ENCODE measurements at places on chromosomes 5 and 9.

GRCh38 chr5:131416729-131417128 lies 152.9 kb downstream of the CDC42SE2 start:
- DNase-seq = no peak

DNA sequence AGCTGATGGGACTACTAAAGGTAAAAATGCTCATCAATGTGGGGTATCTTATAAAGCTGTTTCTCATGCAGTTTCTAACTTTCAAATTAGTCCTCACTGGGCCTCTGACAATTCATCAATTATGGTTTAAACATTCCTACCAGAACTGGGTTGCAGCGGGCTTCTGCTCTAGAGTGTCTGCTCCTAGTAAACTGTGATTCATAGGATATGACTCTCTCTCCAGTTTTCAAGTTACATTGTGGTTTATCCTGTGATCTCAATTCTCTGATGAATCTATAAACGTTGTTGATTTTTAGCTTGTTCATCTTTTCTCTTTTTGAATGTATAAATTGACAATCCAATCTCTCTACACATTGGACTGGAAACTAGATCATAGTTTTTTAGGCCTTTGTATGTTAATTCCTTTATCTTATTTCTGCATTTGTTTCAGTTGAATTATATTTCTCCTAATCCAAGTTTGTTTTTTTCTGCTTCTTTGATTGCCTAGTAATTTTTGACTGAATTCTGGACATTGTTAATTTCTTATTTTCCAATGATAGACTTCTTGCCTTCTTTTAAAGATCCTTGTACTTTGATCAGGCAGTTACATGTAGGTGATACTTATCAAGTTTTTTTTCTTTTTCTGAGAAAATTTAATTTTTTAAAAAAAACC lies 822.6 kb downstream of the TLE1 start:
- no peak for DNase-seq

DNA sequence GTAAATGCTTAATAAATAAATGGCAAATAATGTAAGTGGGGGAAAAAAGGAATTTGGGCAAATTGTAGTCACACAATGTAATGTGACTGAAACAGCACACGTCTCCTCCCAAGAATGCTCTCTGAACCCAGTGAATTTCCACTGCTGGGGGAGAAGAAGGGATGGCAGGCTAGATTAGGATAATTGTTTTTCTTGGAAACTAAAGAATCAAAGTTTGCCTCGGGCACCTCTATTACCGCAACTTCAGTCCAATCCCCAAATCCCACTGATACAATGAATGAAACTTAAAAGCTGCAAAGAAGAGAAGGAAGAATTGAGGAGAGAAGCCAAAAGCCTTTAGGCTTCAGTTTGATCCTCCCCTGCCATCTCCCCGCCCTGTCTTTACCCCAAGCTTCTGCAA lies 423.2 kb upstream of the PAPPA start:
- DNase-seq = no peak

GRCh38 chr5:36614657-36615308 lies 8.4 kb downstream of the SLC1A3 start:
- DNase-seq = no peak

- no peak for DNase-seq
These were observed 104.9 kb upstream of the CDH10 start for GRCh38 chr5:24749701-24750100.

DNA sequence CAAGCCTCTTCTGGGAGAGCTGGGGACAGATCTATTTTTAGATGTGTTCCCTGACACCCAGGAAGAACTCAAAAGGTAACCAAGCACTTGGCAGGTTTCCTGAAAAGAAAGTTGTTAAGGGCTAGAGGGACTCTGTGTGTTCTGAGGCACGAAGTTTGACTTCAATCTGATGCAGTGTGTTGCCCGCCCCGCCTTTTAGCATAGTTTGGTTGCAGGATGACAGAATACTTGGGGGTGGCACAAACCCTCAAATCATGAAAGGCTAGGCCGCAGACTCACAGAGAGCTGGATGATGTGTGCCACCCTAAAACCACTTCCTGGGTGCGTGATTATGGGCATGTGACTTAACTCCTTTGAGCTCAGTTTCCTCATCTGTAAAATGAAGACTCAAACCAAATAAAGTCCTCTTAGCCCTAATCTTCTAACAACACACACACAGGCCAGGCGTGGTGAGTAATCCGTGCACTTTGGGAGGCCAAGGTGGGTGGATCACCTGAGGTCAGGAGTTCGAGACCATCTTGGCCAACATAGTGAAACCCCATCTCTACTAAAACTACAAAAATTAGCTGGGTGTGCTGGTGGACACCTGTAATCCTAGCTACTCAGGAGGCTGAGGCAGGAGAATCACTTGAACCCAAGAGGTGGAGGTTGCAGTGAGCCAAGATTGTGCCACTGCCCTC lies 12.8 kb upstream of the NDFIP1 start:
- peak; percentile 56 for DNase-seq

DNA sequence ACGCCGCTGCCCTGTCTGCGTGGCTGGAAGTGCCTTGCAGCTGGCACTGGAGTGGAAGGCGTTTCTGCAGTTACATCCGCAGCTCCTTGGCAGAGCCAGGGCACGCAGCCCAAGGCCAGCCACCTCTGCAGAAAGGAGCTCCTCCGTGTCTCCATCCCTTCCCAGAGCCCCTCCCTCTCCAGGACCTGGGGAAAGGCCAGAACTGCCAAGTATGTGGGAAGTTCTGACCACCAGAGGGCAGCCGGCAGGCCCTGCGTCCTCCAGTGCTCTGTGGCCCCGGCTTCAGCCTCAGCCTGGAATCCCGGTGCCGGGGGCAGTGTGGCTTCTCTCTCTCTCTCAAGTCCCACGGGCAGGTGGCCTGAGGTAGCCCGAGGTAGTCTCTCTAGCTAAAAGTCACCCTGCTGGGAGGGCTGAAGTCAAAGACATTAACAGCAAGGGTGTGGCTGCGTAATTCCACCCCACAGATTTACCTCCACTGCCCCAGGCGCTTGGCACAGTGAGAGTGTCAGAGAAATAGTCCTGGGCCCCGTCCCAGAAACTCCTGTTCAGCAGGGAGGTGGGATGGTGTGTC lies 101.7 kb upstream of the FCN2 start:
- DNase-seq = no peak

- no peak for DNase-seq
These were observed 30.4 kb downstream of the RNF145 start for GRCh38 chr5:159178978-159179377.

- no peak for DNase-seq
These were observed 218.5 kb downstream of the COMMD10 start for GRCh38 chr5:116303340-116303739.

DNA sequence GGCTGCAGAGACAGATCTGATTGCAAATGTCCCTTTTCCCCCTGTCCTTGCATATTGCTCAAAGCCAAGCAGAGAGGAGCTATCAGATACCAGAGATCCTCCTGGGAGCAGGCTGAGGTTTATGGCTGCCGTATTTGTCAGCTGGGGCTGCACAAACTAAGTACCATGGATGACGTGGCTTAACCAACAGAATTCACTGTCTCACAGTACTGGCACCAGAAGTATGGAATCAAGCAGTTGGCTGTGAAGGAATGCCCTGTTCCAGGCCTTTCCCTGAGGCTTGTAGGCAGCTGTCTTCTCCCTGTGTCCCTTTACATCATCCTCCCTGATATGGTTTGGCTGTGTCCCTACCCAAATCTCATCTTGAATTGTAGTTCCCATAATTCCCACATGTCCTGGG lies 2.6 kb downstream of the CFAP90 start:
- no peak for DNase-seq

DNA sequence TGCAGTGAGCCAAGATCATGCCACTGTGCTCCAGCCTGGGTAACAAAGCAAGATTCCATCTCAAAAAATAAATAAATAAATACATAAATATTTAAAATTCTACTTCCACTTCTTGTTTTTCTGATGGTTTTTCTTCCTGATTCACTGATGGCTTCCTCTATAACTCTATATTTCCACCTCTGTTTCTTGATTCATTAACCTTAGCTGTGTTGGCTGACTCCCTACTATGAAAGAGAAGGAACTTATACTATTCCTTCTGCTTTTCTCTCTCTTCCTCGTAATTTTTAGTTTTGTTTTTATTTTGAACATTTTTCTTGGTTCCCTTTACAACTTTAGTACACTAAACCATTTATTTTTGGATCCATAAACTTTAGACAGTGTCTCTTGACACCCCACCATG lies 103.5 kb downstream of the MAMDC2 start:
- no peak for DNase-seq

DNA sequence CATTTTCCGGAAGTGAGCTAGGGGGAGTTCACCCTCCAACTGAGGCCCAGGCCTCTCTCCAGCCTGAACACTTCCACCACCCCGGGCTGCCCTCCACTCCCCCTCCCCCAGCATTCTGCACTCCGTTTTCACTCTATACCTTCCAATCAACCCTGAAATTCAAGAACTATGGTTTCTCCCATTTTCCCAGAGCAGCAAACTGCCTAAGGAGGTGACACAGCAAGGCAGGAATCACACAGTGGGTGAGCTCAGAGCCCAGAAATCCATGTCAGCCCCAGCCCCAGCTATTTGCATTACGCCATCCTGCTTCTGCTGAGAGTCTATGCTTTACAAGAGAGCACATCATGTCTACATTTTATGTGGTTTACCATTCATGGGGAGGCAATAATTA lies 11.9 kb downstream of the MSX2 start:
- no peak for DNase-seq

- no peak for DNase-seq
These were observed 196.9 kb downstream of the MAST4 start for GRCh38 chr5:66793049-66793448.

DNA sequence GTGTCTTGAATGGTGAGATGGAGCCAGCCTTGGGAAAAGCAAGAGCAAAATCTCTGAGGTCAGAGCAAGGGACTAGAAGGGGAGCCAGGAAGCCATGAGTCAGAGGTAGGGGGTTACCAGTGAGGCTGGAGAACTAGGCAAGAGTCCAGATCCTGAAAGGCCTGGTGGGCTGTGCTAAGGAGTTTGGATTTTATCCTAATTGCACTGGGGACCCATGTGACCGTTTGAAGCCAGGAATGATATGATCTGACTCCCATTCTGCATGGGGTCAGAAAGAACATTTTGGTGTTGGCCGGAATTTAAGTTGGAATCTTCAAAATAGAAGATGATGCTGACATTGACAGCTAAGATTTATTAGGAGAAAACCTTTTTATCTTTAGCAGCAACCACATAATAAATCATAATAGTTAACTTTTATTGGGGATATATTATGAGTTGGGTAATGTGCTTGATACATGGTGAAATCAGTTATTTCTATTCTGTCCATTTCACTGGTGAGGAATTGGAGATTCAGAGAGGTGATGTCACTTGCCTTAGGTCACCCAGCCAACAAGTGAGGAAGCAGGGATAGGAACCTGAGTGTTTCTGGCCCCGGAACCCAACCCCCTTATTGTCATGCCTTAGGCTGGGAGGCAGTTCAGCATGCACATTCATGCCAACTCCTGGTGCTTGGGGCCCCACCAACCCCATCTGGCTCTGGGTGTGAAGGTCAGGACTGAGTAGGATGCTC lies 61.5 kb upstream of the RARS1 start:
- DNase-seq = no peak

- no peak for DNase-seq
These were observed 146.2 kb upstream of the KLF4 start for GRCh38 chr9:107635803-107636174.

DNA sequence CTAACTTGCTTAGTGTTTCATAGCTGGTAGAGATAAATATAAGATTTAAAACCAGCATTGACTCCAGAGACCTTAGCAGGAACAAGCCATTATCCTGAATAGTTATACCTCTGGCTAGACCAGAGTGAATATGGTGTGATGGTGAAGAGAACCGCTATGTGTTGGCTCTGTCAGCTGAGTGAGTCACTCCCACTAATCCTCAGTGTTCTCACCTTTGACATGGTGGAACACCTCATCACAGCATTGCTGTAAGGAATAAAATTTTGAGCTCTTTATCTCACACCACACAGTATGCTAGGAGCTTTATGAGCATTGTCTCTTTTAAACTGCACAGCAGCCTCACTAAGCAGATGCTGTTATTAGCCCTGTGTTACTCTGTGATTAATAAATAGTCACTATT lies 90.7 kb upstream of the DHFR start:
- DNase-seq = no peak

GRCh38 chr9:107600060-107600573 lies 110.5 kb upstream of the KLF4 start:
- DNase-seq = no peak

DNA sequence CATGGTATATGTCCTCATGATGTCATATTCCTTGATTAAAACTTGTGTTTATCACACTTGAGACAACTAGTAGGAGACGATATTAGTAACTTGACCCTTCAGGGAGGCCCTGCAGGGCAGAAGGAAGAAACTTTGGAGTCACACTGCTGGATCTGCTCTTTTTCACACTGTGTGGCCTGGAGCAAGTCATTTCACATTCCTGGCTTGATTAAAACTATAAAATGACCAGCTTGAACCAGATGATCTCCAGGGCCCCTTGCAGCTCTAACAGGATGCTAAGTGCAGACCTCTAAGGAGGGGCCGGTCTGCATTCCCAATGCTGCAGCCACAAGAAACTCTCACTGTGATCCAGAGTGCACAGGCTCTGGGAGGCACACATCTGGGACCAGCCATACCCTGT lies 146.4 kb upstream of the ZNF366 start:
- DNase-seq = no peak

DNA sequence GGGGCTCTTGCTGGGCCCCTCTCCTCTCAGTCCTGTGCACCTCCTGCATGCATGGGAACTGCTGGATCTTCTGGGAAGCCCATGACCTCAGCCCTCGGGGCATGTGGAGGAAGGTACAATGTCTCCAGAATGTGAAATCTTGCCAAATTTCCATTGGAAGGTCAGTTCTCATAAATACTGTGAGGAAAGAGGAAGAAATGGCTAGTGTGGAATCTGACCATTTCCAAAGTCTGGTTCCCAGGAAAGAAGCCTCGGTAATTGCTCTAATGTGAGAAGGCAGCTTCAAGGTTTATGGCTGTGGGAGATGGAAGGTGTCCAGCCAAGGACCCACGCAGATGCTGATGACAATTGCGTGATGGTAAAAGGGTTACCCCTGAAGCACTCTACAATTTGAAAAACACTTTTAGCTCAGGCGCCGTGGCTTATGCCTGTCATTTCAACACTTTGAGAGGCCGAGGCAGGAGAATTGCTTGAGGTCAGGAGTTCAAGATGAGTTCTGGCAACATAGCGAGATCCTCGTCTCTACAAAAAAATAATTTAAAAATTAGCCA lies 8.1 kb upstream of the IL17B start:
- no peak for DNase-seq

GRCh38 chr9:76725011-76725546 lies 39.2 kb upstream of the PCA3 start:
- DNase-seq = no peak

DNA sequence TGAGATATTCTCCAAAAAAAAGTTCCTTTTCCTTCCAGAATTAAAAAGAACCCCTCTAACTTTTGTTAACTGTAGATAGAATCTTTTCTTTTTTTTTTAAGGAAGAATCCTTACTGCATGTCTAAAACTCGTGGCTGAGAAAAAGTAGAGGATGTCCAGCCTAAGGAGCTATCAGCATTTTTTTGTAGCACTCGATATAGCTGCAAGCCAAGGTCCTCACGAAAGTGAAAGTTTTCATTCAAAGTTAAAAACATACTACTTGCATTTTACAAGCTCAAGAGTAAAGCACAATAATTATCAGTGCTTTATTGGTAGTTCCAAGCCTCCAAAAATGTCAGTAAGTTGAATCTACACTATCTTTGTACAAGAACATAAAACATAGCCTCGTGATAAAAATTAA lies 28.7 kb upstream of the ZSWIM6 start:
- no peak for DNase-seq

- DNase-seq = no peak
These were observed 761 bp downstream of the CCT5 start for GRCh38 chr5:10250806-10251276.
